ENCODE measurements at places on chromosomes 13 and 19. TPM values are rescaled to one million over a fixed set of nuclear protein-coding genes. Genes with fewer than 3 reads are reported as not detected.
A peak's percentile ranks its signal among the peaks of the same experiment; 100 is the strongest.

DNA sequence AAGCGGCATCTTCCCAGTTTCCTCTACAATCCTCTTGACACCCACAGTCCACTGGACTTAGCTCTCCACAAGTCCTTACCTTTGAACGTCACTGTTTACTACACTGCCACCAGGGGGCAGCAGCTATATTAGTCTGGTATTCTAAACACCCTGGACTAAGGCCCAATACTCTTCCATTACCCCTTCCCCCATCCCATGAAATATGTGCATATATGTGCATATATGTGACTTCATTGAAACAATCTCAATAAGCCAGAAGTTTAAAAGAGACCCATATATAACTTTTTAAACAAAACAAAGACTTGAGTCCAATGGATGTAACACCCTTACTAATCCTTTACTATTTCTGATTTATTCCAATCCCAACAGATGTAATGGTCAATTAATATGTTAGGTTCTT, 15.5 kb downstream of the GGACT start:
- no peak for DNase-seq

DNA sequence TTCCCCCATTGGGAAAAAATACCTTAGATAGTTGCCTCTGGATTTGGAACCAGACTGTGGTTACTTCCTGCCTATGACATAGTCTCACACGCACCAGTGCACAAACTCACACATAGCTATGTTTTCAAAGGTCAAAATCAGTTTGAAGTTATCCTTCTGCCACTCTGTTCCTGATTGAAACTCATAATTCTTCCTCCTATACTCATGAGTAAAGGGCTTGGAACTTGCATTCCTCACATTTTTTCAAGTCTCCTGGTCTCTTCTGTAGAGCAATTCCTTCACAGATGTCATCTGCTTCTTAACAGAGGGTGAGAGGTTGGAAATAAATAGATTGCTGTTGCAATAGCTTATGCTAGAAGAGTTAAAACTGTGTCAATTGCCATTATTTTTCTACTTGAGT, 18.6 kb upstream of the POSTN start:
- peak; percentile 75 for DNase-seq

DNA sequence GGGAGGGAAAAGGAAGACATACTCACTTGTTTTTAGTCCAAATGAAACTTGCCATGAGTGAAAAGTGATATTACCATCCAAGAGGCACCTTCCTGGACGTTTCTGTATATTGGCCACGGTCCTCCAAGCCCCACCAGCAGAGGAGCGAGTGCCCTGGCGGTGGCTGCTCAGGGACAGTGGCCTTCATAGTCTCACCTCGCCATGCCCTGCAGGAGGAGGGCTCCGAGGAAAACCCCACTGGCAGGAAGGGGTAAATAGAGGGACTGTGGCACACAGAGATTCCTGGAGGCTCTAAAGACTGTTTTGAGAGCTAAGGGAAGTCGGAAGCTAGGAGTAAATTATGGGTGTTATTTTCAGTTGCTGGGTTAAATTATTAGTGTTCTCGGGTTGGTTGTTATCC, 98.4 kb upstream of the UBL3 start:
- DNase-seq = no peak

GRCh38 chr19:12833738-12834565, 427 bp downstream of the RTBDN start:
- no peak for DNase-seq

The ZNF8 gene
- 2.5 TPM for polyA plus RNA-seq

- no peak for DNase-seq
Observed at GRCh38 chr19:6069268-6069791, 41.0 kb downstream of the RFX2 start.

All from BJ (cell line).